ENCODE measurements at places on chromosomes 6 and 20.
A peak's percentile ranks its signal among the peaks of the same experiment; 100 is the strongest.

GRCh38 chr20:38139977-38140753 lies 24.9 kb downstream of the TGM2 start:
- no peak for DNase-seq

GRCh38 chr6:15500901-15501825 lies 161.7 kb downstream of the DTNBP1 start:
- DNase-seq, result peak; percentile 41

DNA sequence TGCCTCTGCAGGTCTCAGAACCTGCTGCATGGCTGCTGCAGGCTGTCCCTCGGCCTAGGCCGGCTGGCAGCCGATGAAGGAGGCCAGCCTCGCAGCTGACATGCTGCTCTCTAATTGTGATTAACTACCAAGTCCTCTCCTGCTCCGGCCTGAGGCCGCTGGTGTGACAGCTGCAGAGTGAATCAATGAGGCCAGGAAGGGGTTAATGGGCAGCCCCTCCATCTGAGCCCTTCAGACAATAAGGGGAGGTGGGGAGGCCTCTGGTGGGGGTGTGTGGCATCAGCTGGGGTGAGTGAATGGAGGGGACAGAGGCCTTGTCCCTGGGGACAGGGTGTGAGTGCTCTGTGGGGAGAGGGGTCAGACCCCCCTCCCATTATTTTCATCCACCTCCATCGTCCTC lies 34.4 kb downstream of the SLC52A3 start:
- no peak for DNase-seq

DNA sequence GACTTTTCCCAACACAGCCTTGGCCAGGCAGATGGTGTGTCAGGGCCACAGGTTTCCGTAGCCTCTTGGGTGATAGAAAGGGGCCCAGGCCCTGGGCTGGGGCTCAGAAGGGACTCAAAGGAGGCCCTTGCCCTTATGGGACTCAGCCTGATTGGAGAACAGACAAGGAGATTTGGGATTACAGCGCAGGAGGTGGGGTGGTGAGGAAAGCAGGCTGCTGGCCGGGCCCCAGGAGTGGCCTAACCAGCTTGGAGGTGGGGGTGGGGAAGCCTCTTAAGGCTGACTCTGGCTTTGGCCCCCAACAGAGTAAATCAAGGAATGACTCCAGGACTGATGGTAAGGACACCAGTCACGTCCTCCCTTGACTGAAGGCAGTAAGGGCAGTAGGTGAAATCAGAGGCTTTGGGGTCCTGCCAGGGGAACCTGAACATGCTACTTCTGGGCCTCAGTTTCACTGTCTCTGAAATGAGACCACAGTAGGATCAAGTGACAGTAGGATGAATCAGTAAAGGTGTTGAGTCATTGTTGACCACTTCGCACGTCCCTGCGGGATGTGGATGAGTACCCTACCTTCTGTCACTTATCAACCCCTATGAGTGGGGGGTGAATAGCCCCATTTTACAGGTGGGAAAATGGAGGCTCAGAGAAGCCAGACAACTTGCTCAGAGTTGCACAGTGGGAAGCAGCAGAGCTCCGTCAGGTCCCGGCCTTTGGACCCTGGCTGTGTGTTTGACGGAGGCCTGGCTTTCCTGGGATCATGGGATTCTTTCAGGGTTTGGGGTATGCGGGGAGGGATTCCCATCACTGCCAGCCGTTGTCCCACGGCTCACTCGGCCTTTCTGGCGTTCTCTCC lies 4.5 kb downstream of the SNAI1 start:
- DNase-seq, result no peak

GRCh38 chr6:32416036-32416435 lies 9.1 kb upstream of the BTNL2 start:
- DNase-seq, result no peak

GRCh38 chr6:154488248-154488593 lies 22.3 kb downstream of the CNKSR3 start:
- no peak for DNase-seq

DNA sequence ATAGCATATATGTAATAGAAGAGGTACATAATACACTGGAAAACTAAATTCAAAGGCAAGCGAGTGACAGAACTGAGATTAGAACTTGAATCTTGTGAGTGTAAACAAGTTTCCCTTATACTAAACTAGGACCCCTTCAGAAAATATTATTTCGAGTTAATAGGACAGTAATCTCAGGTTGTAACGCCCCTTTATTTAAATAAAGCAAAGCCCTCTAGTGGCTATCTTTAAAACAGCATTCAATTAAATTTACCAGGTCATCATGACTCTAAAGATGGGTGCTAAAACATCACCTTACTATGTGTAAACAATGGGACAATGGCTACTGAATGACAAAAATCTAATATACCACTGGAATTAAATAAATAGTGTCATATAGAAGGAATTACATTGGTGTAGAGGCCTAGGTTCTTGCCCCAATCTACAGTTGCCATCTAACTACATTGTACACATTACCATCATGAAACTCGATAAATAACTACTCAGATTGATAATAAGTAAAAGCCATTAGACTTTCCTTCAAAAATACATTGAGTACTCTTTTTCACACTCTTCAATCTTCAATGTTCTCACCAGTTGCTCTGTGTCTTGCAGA lies 255.4 kb upstream of the IRAK1BP1 start:
- no peak for DNase-seq

DNA sequence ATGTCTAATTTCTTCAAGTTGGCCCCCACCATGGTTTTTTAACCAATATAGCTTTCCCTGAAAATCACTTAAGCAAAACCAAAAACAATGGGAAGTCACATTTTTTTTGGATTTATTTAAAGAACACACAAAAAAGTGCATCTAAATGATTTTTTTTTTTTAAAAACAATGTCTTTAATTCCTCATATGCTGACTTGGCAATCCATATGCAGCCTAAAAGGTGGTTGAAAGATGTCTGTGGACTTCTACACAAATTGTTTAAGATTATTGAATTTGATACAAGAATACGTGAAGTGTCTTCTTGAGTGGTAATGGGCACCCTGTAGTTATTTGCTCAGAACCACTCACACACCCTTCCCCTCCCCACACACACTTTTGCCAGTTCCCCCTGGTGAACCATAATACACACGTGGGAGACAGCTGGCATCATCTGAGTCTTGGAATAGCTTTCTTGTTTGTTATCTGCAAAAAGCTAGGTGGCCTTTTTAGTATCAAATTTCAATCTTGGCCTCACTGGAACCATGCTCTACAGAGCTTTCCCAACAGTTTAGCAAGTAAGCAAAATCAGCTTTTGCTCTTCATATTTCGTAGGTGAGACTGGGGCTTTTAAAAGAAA lies 60.9 kb upstream of the TULP1 start:
- no peak for DNase-seq

DNA sequence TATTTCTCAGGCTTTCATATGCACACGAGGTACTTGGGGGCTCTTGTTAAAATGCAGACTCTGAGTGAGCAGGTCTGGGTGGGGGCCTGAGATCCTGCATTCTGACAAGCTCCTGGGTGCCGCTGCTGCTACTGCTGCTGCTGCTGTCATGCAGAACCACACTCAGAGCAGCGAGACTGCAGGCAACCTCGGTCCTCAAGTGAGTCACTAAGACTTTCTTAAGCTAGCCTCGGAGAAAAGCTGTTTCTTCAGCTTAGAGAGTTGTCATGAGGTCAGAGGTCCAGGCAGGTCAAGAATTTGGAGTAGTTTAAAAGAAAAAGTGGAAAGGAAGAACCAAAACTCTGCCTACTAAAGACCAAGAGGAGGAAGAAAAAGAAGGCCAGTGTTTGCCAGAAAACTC lies 92.9 kb downstream of the SPTLC3 start:
- no peak for DNase-seq

GRCh38 chr6:33017694-33018353 lies 8.4 kb upstream of the HLA-DOA start:
- no peak for DNase-seq

GRCh38 chr6:125164696-125165095 lies 11.1 kb downstream of the TPD52L1 start:
- no peak for DNase-seq

DNA sequence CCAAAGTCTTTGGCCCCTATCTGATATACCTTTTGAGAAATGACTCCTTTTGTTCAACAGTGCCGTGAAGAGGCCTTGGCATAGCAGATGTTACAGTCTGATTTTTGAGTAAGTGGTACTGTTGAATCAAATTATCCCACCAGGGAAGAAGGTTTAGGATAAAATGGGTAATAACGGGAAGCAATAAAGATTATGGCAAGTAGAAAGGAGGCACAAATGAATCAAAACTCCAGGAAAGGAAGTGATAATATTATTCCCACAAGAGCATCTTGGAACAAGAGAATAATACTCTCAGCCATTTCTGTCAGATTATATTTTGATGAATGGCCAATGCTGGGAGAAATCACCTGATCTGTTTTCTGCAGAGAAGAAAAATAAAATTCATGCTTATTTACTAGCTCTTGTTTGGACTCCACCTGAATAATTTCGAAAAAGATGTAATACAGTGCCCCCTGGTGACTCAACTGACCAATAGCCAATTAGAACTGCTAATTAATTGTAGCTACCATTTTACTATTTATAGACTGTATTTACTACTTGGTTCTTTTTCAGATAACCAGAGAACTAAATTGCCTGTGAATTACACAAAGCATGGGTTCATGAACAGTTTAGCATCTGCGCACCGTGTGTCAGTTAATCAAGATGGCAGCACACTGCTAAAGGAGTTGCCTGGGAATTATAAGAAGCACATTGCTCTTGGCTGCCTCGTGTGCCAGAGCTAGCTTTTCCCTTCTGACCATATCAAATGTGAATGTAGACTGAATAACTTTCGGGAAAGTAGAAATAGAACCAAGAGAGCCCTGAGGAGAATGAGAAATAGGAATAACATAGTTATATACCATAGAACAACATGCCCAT lies 78.5 kb upstream of the TRDN start:
- DNase-seq, result no peak

- DNase-seq, result no peak
Measured at GRCh38 chr20:32560989-32561830, 23.9 kb downstream of the NOL4L start.

- no peak for DNase-seq
Measured at GRCh38 chr6:164185471-164185871, 771.0 kb downstream of the QKI start.

- DNase-seq, result no peak
Measured at GRCh38 chr6:136235233-136235564, 14.9 kb downstream of the MTFR2 start.

DNA sequence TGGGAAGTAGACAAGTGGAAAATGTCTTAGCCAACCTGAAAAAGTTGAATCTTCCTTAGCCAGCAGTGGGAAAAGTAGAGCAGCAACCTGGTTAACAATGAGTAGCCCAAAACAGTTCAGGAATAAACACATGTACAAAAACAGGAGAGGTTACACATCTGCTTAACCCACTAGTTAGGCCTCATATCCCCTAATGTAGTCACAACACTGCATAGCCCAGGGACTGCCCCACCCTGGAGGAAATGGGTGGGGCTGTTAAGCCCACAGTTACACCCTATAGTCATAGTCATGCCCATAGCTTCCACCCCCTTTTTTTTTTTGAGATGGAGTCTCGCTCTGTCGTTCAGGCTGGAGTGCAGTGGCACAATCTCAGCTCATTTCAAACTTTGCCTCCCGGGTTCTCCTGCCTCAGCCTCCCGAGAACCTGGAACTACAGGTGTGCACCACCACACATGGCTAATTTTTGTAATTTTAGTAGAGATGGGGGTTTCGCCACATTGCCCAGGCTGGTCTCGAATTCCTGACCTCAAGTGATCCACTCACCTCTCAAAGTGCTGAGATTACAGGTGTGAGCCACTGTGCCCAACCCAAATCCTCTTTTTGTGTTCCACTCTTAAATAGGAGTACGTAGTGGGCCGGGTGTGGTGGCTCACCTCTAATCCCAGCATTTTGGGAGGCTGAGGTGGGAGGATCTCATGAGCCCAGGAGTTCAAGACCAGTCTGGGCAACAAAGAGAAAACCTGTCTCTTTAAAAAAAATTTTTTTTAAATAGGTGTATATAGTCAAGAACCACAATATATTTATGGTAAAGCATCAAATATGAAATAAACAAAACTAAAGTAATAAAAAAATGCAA lies 24.5 kb downstream of the ILRUN start:
- no peak for DNase-seq

GRCh38 chr6:8749465-8749864 lies 314.1 kb upstream of the SLC35B3 start:
- no peak for DNase-seq

- no peak for DNase-seq
Measured at GRCh38 chr6:73691512-73691911, 4.5 kb upstream of the CD109 start.

- no peak for DNase-seq
Measured at GRCh38 chr20:33739493-33739892, 7.7 kb downstream of the ZNF341 start.
